ENCODE measurements at places on chromosomes 5 and 9. TPM values are rescaled to one million over a fixed set of nuclear protein-coding genes. Genes with fewer than 3 reads are reported as not detected.

DNA sequence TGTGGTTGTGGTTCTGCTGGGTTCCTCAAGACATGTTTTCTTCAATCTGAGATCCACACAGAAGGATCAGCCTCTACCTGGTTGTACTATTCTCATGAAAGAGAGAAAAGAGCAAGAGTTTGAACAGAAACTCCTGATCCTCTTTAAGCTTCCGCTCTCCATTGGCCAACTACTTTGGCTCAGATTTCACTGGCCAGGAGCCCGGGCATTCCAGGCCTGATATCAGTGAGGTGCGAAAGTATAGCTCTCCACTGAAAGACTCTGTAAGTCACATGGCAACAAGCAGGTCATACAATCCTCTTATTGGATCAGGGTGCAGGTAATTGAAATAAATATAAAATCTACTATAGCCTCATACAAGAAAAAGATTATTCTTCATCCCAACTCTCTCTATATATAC lies 920.5 kb downstream of the TLE4 start:
- no peak overlapping the region for H3K4me3 ChIP-seq
- H3K27ac ChIP-seq, result no peak overlapping the region
- H3K4me1 ChIP-seq, result no peaks in the 10 kb centered on the region
- no peaks in the 10 kb centered on the region for H3K36me3 ChIP-seq

Gene ECM2
- total RNA-seq, result not detected

DNA sequence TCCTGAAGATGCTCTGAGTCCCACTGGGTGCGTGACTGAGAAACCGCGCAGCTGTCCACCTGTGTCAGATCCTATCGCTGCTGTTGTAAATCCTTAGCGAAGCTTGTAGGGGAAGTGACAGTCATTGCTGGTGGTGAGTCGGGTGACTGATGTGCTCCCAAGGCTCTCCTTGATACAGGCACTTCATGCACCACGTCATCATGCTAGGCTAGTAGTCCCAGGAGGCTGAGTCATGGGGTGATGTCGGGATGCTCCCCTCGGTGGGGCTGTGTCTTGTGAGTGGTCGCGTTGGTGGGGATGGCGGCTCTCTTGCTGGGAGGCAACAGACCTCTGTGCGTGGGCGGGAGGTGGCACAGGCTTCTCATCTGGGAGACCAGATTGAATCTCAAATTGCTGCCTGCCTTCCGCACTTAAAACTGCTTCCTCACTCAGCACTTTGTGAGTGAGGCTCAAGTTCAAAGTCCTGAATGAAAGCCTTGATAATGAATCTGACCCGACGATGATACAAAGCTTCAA lies 84.7 kb downstream of the CSNK1A1 start:
- no peak for DNase-seq
- H3K27me3 ChIP-seq, result no peaks in the 10 kb centered on the region
- H3K27ac ChIP-seq, result no peak overlapping the region
- H3K4me1 ChIP-seq, result peaks cover 11% of the 10 kb centered on the region
- H3K4me3 ChIP-seq, result no peak overlapping the region
- H3K36me3 ChIP-seq, result no peaks in the 10 kb centered on the region

GRCh38 chr5:43603344-43604217 lies 601 bp downstream of the NNT start:
- no peaks in the 10 kb centered on the region for H3K27me3 ChIP-seq
- H3K4me1 ChIP-seq, result no peaks in the 10 kb centered on the region
- H3K27ac ChIP-seq, result no peak overlapping the region
- no peak overlapping the region for H3K4me3 ChIP-seq
- DNase-seq, result no peak
- H3K36me3 ChIP-seq, result no peaks in the 10 kb centered on the region

Gene TEX53
- total RNA-seq, result not detected

GRCh38 chr5:108233617-108234155 lies 148.2 kb downstream of the FBXL17 start:
- no peak overlapping the region for H3K4me3 ChIP-seq
- H3K4me1 ChIP-seq, result no peaks in the 10 kb centered on the region
- no peaks in the 10 kb centered on the region for H3K27me3 ChIP-seq

GRCh38 chr9:136289651-136290507 lies 14.0 kb downstream of the CCDC187 start:
- no peaks in the 10 kb centered on the region for H3K27me3 ChIP-seq
- H3K36me3 ChIP-seq, result no peaks in the 10 kb centered on the region
- peaks cover 8% of the 10 kb centered on the region for H3K4me1 ChIP-seq
- no peak for DNase-seq
- H3K4me3 ChIP-seq, result no peak overlapping the region

DNA sequence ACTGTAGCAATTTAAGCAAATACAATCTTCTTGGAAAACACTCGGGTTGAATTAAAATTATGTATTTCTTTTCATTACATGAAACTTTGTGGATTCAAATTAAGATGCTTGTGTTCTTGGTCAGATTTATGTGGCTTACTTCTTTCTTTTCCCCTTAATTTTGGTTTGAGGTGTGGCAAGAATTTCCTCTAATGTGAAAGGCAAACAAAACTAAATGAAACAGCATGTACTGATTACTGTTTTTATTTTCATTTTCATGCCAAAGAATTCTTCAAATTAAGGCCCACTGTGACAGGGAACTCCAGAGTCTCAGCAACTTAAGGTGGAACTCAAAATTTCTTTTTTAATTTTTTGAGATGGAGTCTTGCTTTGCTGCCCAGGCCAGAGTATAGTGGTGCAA lies at the start of gene OMD:
Gene OMD, minus strand, starts transcription at position 132 of the 400 bp plus-strand sequence. CDS start 6,913 bp downstream, outside the sequence.
- H3K4me1 ChIP-seq, result no peaks in the 10 kb centered on the region
- no peak within 1 kb of the TSS for H3K4me3 ChIP-seq
- DNase-seq, result no peak
- no peaks in the 10 kb centered on the region for H3K36me3 ChIP-seq

Gene MRPS30
- total RNA-seq, result 101 TPM

Gene MRPL50
- total RNA-seq, result 14.6 TPM

DNA sequence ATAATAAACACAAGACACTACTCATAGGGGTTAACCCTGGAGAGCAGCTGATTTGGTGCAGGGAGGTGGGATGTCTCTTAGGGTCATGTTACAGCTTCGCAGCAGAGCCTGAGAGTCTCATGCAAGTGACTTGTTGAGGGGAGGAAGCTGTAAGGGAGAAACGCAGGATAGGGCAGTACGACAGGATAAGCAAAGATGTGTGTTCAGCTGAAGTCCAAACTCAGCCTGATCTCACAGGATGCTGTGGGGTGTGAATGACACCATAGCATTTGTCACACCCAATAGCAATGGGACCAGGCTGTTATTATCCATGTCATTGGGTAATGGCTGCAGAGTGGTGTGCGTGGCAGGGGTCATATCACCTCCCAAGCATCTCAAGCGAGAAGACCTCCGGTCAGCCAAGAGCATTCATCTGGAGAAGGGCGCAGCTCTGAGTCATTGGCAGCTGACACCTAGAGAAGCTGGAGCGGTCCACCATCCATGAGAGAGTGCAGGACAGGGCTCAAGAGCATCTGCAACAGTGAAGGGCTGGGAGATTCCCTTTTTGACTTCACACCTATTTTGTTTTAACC lies 49.2 kb upstream of the RPL26L1 start:
- H3K36me3 ChIP-seq, result no peaks in the 10 kb centered on the region
- no peak overlapping the region for H3K4me3 ChIP-seq
- H3K4me1 ChIP-seq, result peaks cover 4% of the 10 kb centered on the region
- no peaks in the 10 kb centered on the region for H3K27me3 ChIP-seq
- DNase-seq, result no peak
- H3K27ac ChIP-seq, result no peak overlapping the region

Gene SURF1
- total RNA-seq, result 71.7 TPM

All from HCT116 (cell line).